GM13977 (cell line): ENCODE measurements at places on chromosomes 6 and 20.

DNA sequence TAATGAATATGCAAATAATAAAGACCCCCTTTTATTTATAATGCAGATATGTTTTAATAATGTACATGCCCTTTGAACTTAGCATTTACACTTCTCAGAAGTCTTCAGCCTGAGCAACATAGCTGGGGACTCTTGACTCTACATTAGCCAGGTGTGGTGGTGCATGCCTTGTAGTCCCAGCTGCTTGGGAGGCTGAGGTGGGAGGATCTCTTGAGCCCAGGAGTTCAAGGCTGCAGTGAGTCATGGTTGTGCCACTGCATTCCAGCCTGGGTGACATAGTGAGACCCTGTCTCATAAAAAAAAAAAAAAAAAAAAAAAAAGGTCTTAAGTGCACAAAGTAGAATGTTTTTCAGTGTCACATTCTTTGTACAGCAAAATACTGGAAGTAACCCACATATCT is 17.3 kb upstream of the MAPK13 start:
- no peak for DNase-seq

GRCh38 chr6:170251776-170252571 is 38.9 kb downstream of the DLL1 start:
- DNase-seq = no peak

DNA sequence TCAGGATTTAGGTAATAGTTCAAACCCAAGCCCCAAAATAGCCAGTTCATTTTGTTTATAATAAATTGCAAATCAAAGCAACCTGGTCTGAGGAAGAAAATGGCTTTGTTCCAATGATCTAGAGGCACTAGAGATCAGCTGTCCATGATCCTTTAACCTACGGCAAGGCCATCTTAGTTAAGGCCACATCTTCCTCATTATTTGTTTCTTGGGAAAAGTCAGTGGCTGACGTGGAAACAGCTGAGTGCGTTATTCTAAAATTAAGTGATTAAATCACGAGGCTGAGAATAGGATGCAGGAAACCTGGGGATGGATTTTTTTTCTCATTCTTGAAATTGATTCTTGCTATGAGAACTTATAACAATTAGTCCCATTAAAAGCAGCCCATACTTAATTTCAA is 10.1 kb upstream of the TENT5A start:
- DNase-seq = no peak

DNA sequence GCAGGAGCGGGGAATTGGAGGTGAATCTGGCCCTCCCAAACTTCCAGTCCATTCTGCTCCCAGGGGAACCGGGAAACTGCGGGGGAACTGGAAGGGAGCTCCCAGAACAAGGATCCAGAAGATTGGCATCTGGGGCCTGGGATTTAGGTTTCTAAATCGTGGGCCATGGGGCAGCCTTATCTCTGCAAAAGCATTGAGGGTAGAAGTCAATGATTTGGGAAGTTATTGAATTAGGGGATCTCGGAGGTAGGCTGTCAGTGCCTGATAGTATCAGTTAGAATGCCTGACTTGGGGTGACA is 45.1 kb downstream of the HNF4A start:
- no peak for DNase-seq

- DNase-seq = no peak
Measured at GRCh38 chr6:135267085-135267484, 86.0 kb downstream of the MYB start.

- DNase-seq = no peak
Measured at GRCh38 chr20:23476015-23476754, 14.7 kb upstream of the CST8 start.

DNA sequence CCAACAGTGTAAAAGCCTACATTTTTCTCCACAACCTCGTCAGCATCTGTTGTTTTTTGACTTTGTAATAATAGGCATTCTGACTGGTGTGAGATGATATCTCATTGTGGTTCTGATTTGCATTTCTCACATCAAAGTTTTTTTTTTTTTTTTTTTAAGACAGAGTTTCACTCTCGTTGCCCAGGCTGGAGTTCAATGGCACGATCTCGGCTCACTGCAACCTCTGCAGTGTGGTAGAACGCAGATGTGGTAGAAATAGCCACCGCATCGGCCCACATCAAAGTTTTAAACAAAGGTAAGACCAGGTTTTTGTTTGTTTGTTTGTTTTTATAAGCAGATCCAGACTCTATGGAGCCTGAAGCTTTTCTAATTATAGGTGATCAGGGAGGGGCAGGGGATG is 12.7 kb upstream of the PPP1R3G start:
- DNase-seq = no peak

DNA sequence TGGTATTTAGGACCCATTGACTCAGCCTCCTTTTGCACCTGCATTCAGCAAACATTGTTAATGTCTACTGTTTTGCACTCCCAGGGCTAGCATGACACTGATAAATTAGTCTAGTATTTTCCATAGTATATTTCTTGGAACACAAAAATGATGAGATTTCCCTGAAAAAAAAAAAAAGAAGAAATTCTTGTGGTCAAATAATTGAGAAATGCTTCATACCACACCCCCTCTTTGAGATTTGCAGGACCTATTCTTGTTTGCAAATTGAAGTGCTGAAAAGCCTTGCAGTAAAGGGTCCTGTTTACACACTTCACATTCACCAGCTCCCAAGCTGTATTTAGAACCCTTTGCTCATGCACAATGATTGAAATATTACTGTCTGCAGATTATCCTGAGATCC is 36.3 kb upstream of the CLIC5 start:
- DNase-seq = no peak

DNA sequence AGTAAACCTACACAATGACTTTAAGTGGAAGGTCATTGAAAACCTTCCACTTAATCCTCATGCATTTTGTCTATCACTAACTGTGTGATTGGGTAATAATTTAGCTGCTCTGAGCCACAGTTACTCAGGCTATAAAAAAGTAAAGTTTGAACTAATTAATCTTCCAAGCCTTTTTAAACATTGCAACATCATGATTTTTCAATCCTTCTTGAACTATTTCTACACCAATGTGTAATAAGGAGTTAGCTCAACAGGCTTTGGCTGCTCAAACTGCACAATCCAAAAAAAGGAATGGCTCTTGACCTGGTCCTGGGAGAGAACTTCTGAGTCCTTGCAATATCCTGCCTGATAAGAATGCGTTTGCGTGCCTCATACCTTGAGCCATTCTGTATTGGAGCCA is 34.8 kb upstream of the FILIP1 start:
- no peak for DNase-seq
